Stimulated activated CD8-positive, alpha-beta memory T cell treated with anti-CD3 and anti-CD28 coated beads, Interleukin-15, amount 100 ng/mL, for 24 hours (primary cell): ENCODE measurements at places on chromosomes 12 and 14.

GRCh38 chr12:68479896-68480291 is 130.8 kb upstream of the RAP1B start:
- no peak for DNase-seq

- DNase-seq = no peak
These were observed 62.7 kb upstream of the PTGR2 start for GRCh38 chr14:73788701-73789551.

GRCh38 chr14:38880643-38881524 is 222.2 kb downstream of the SEC23A start:
- DNase-seq = no peak

- no peak for DNase-seq
These were observed 66.1 kb upstream of the GRIP1 start for GRCh38 chr12:66744956-66745383.

GRCh38 chr12:91523831-91524230 is 341.2 kb upstream of the DCN start:
- no peak for DNase-seq

DNA sequence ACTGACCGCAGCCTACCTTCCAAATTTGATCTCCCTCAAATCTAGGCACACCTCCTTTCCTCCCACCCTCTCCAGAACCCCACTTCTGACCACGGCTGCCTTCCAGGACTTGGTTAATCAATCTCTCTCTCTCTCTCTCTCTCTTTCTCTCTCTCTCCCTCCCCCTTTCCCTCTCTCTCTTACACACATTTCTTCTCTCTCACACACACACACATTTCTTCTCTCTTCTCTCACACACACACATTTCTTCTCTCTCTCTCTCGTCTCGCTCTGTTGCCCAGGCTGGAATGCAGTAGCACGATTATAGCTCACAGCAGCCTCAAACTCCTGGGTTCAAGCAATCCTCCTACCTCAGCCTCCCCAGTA is 521 bp upstream of the GMFB start:
- DNase-seq = no peak

GRCh38 chr14:90995785-90996184 is 64.7 kb downstream of the RPS6KA5 start:
- DNase-seq = no peak

DNA sequence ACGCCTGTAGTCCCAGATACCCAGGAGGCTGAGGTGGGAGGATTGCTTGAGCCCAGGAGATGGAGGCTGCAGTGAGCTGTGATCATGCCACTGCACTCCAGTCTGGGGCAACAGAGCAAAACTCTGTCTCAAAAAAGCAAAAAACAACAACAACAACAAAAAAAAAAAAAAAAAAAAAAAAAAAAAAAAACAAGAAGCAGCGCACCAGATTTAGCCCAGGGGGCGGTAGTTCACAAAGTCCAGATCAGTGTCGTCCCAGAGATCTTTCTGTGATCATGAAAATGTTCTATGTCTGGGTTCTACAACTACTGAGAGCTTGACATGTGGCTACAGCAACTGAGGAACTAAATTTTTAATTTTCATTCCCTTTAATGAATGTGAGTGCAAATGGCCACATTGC is 27.4 kb downstream of the OAS2 start:
- no peak for DNase-seq

DNA sequence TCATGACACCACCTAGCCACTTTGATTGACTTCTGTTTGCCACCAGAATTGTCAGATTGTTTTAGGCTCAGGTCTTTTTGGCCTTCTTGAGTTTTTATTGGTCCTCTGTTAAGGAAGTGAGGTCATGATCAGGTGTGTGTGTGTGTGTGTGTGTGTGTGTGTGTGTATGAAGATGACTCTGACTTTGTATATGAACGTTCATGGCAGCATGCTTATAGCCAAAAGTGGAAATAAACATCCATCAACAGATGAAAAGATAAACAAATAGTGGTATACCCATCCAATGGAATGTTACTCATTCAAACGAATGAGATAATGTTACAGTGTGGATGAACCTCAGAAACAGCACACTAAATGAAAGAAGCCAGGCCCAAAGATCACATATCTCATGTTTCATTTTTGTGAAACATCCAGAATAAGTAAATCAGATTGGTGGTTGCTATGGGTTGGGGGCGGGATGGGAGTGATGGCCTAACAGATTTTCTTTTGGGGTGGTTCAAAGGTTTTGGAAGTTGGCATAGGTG is 258.6 kb downstream of the KTN1 start:
- DNase-seq = no peak

- no peak for DNase-seq
These were observed 88.1 kb upstream of the CPSF6 start for GRCh38 chr12:69151254-69151764.

- DNase-seq = no peak
These were observed 1.6 kb upstream of the MANSC4 start for GRCh38 chr12:27781680-27782079.

- no peak for DNase-seq
These were observed 150.2 kb downstream of the DYRK2 start for GRCh38 chr12:67798768-67799167.

DNA sequence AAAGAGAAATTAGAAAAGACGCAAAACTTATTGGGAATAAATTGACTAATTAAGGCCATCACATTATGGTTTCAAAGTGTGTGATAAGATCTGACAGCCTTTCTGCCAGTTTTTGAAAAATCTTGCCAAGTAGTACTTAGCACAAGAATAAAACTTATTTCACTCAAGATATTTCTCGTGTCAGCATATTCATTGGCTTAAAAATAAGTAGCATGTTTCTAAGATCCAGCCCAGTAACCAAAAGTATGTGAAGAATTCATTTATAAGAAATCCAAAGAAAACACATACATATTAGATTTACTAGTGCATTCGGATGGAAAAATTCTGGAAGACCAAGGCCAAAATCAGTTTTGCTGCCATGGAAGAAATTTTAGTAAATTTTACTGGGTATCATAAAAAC is 1135.0 kb downstream of the GALC start:
- no peak for DNase-seq
